ENCODE measurements at places on chromosomes 12 and 14. TPM values are rescaled to one million over a fixed set of nuclear protein-coding genes. Genes with fewer than 3 reads are reported as not detected.

Gene SLC6A13
- 91.6 TPM for total RNA-seq

Gene STAB2
- total RNA-seq = 15.1 TPM

Gene MYF5
- not detected for total RNA-seq

Gene SPIC
- 1.4 TPM for total RNA-seq

Gene KRT3
- not detected for total RNA-seq

Gene ANKRD33
- total RNA-seq = not detected

Gene C12orf50
- 0.05 TPM for total RNA-seq

Gene HOXC12
- not detected for total RNA-seq

Gene PUS1
- 19.6 TPM for total RNA-seq

Gene COL2A1
- 0.08 TPM for total RNA-seq

Gene SCN8A
- 5.3 TPM for total RNA-seq

Gene ABHD12B
- total RNA-seq = not detected

Gene KCNH5
- not detected for total RNA-seq

Gene ASCL1
- not detected for total RNA-seq

Gene PPFIA2
- total RNA-seq = not detected

Gene TMPRSS12
- total RNA-seq = not detected

Gene PRPH
- not detected for total RNA-seq

Gene PTPRO
- 0.58 TPM for total RNA-seq

Gene ITFG2
- total RNA-seq = 14.6 TPM

Gene MGAT4C
- total RNA-seq = not detected

Gene ACSM4
- not detected for total RNA-seq

Gene TEX52
- not detected for total RNA-seq

Gene CLEC4E
- 0.63 TPM for total RNA-seq

Gene PIANP
- total RNA-seq = not detected

Gene PZP
- 0.70 TPM for total RNA-seq

Gene ARHGDIB
- 22.3 TPM for total RNA-seq

Gene CRIP2
- 23.8 TPM for total RNA-seq

Gene FOXM1
- 0.86 TPM for total RNA-seq

Gene CCDC197
- not detected for total RNA-seq

Gene CLEC12A
- total RNA-seq = 0.38 TPM

Gene TRHDE
- total RNA-seq = 1.2 TPM

Gene PRIM1
- total RNA-seq = 4.9 TPM

Gene TMEM179
- 0.30 TPM for total RNA-seq

Gene OXA1L
- total RNA-seq = 71.3 TPM

Gene FOXN4
- 0.10 TPM for total RNA-seq

Gene YY1
- 34.2 TPM for total RNA-seq

Gene GLS2
- 251 TPM for total RNA-seq

Gene GPR162
- total RNA-seq = 1.3 TPM

Gene UNC79
- total RNA-seq = 0.03 TPM

Gene CMKLR1
- 3.8 TPM for total RNA-seq

Gene MFAP5
- total RNA-seq = not detected

Gene FAM186B
- total RNA-seq = 1.2 TPM

Gene DENND5B
- 18.6 TPM for total RNA-seq

Gene STRN3
- 19.7 TPM for total RNA-seq

Gene CDKN1B
- 25.5 TPM for total RNA-seq

Gene MYH6
- total RNA-seq = not detected

Gene NFATC4
- 1.4 TPM for total RNA-seq

Gene AQP6
- total RNA-seq = 0.28 TPM

Measured in left lobe of liver (tissue), 2 donors.